ENCODE measurements at places on chromosomes 12 and 14. TPM values are rescaled to one million over a fixed set of nuclear protein-coding genes. Genes with fewer than 3 reads are reported as not detected.

DNA sequence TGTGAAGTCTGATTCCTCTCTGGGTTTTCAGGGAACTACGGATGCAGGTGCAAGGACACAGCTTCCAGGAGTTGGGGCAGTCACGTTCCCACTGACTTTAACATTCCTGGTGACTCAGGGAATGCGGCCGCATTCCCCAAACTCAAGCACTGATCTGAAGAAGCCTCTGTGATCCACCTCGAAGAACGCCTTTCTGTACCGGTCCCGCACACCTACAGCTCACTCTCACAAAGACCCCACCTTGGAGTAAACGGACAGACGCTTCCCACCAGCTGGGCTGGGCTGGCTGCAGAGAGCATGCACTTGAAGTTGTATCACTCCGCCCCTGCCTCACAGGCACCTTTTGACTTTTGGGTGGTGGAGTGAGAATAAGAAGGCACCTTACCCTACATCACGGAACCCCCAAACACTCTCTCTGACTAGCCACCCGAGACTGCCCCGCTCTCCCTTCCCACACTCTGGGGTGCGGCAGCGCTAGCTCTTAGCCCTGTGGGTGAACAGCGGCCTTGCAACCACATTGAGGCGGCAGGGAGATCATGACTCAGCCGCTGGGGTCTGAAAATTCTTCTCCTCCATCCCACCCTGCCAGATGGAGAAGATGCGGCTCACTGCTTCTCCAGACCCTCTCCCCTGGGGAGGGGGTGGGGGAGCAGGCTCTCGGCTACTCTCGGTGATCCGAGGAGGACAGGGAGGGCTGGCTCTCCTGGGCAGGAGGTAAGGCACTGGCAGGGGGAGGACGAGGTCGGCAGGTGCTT is 23.7 kb upstream of the HDAC7 start:
- DNase-seq, result no peak

Gene NINJ2
- total RNA-seq, result 13.1 TPM

DNA sequence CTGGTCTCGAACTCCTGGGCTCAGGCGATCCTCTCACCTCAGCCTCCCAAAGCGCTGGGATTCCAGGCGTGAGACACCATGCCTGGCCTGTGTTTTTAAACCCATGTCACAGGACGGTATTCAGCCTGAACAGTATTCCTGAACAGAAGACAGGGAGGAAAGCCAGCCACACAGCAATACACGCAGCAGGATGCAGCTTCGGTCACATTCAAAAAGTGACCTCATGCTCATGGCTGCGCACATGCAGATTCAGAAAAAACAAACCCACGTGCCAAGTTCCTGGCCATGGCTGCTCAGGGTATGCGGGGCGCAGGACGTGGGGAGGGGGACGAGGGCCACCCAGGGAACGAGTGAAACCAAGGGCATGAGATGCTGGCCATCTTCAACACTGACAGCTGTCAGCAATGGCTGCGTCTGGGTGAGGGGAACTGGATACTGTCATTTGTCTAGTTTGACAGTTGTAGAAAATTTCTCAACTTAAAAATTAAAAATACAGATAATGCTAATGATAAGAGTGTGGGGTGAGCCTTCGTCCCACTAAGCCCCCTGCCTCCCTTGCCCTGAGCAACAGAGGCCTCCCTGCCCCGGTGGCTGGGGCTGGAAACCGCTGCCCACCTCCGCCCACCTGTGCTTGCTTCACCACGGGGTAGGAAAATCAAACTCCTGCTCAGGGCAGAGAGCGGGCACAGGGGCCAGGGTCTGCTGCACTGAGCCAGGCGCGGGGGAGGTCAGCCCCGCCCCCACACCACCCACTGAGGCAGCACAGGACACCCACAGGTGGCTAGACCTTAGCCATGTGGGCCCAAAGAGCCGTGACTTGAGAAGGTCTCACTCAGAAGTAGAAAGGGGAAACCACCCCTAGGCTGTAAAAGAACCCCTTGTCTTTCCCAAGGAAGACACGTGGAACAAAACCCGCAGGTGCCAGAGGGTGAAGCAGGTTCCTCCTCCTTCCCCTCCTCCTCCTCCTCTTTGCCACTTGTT is 84.2 kb downstream of the SCARB1 start:
- DNase-seq, result no peak

Gene RFX4
- not detected for total RNA-seq

GRCh38 chr12:30878024-30878423 is 48.5 kb upstream of the TSPAN11 start:
- DNase-seq, result no peak
